ENCODE measurements at places on chromosomes 1 and 21.

DNA sequence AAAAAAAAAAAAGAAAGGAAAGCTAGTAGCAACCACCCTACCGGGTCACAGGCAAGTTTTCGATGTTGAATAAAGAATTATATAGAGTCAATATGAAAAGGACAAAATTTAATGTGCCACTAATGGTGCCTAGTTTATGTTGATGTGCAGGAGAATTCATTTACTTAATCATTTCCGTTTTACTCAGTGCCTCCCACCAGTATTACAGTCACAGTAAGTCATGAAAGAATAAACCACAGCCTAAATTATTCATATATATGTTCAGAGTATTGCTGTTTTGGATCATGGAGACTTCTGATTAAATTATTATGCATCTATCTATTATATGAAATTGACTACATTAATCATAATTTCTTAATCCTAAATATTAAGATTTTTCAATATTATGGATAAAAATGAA, 35.3 kb downstream of the FNBP1L start:
- no peak for DNase-seq

GRCh38 chr21:33866826-33867225, 48.8 kb downstream of the ATP5PO start:
- DNase-seq, result no peak

DNA sequence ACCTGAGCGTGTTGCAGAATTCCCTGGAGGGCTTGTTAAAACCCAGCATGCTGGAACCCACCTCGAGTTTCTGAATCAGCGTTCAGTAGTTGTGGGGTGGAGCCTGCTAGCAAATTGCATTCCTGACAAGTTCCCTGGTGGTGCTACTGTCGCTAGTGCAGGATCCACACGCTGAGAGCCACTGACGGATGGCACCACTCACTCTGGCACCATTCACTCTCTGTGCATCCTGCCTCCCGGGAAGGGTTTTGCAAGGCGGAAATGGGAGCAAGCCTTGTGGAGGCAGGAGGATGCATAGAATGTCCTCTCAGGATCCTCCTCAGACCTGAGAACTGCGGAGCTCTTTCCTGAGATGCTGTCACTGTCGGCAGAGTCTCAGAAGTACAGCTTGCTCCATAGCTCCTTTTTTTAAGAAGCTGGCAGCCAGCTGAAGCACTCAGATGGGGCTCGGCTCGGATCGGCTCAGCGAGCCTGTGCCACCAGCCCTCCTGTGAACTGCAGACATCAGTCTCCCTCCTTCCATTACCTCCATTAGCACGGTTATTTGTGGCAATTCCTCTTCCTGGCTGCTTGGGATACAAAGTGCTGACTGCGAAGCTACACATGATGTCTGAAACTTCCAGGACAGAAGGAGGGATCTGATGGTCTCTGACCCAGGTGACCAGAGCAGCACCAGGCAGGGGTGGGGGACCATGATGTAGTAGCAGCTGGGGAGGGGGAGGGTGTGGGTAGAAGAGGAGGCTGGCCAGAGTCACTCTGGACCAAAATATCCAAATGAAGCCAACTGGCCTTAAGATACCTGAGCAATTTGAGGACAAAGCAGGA, 89.6 kb downstream of the C1orf94 start:
- no peak for DNase-seq

- DNase-seq, result no peak
Observed at GRCh38 chr1:165408518-165408917, 36.4 kb downstream of the RXRG start.
